ENCODE measurements at places on chromosomes 12 and 14.

- no peak for DNase-seq
These were observed 3.3 kb downstream of the LRIG3 start for GRCh38 chr12:58916921-58917511.

- DNase-seq, result peak; percentile 70
These were observed 105.0 kb upstream of the PRB2 start for GRCh38 chr12:11500188-11500860.

- no peak for DNase-seq
These were observed 15.0 kb downstream of the TMBIM4 start for GRCh38 chr12:66154776-66155175.

GRCh38 chr14:65354715-65355114 is 57.8 kb upstream of the FUT8 start:
- no peak for DNase-seq

DNA sequence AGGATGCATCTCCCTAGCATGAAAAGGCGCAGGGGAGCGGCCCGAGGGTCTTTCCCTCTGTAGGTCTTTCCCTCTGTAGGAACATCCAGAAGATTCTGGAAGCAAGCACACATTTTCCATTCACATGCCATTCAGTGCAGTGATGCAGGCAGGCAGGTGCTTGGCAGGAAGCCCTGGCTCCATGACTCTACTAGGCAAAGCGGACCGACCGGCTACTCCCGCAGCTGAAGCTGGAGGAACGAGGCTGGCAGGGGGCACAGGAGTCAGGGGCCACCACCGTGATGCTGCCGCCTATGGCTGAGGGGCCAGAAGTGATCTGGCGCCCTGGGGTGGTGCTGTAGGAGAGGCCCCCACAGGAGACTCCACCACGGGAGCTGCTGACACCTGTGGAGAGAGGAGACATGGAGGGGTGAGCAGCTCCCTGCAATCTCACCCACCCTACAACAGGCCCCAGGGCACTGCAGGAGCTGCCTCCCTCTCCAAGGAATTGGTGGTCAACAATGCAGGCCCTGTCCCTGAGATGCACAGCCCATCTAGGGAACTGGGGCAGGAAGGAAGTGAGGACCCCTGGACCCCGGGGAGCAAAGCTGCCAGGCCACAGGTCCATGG is 6.5 kb downstream of the KRT85 start:
- no peak for DNase-seq

DNA sequence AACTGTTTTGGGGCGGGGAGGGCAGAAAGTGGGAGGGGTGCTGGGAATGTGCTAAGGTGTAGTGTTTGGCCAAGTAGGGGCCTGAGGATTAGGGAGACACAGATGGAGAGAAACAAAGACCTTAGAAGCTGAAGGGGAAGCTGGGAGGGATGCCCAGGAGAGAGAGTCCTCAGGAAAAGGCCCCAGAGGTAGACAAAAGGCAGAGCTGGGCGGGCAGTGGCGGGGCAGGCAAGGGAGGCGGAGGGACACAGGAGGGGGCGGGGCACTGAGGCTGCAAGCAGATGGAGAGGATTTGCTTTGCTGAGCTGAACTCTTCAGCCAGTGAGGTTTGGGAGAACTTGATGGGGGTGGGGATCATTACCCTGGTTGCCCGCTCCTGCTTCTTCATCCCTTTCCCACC is 2.8 kb downstream of the PTMS start:
- DNase-seq, result no peak

DNA sequence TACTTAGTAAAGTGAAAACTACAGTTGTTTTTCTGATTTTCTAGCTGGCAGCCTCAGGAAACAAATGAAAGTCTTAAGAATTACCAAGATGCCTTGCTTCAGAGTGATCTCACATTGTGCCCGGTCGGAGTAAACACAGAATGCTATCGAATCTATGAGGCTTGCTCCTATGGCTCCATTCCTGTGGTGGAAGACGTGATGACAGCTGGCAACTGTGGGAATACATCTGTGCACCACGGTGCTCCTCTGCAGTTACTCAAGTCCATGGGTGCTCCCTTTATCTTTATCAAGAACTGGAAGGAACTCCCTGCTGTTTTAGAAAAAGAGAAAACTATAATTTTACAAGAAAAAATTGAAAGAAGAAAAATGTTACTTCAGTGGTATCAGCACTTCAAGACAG is 28.9 kb downstream of the RXYLT1 start:
- DNase-seq, result no peak

- no peak for DNase-seq
These were observed 14.9 kb upstream of the TTC7B start for GRCh38 chr14:90830931-90831701.

GRCh38 chr12:48789858-48790326 is 1.0 kb upstream of the ADCY6 start:
- DNase-seq, result no peak

GRCh38 chr12:17503742-17504141 is 586.3 kb downstream of the RERGL start:
- DNase-seq, result no peak

GRCh38 chr14:90522571-90523191 is 125.9 kb downstream of the CALM1 start:
- no peak for DNase-seq

DNA sequence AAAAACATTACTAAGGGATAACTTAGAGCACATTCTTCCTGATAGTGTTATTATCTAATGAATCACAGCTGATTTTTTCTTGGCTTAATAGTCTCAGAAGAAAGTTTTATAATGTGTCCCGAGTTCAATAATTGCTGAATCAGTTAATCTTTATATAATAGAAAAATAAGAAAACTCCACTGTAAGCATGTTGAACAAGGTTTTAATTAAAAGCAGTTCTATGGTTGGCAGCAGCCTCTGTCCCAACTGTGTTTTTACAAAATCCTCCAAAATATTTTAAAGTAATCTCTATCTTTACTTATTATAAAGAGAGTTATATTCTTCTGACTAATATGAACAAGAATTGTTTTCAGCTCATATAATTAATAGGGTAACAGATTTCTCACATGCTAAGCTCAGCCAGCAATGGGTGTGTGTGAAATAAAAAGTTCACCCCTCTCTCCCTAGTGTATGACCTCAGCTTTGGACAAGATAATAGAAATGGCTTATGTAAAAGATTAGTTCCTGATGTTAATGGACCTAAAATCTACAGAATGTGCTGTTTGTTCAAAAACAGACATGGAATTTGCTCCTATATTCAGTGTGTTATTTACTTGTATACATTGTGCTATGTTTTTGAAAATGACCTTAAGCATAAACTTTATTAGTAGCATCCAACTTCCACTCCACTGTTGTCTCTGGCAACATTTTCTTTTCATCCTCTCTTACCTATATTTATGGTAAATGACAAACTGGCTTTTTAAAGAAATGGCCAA is 67.1 kb upstream of the DCN start:
- DNase-seq, result no peak

GRCh38 chr12:93772003-93772700 is 95.0 kb downstream of the CRADD start:
- peak; percentile 22 for DNase-seq

GRCh38 chr14:51527073-51527472 is 124.6 kb upstream of the FRMD6 start:
- no peak for DNase-seq

All from CD4-positive, alpha-beta T cell treated with Interleukin-21 for 1 hour (primary cell).